Umbilical cord (tissue), 2 donors: ENCODE measurements at places on chromosomes 12 and 14. TPM values are rescaled to one million over a fixed set of nuclear protein-coding genes. Genes with fewer than 3 reads are reported as not detected.

The POP5 gene
- total RNA-seq, result 11.3 TPM

The TBC1D30 gene
- 14.7 TPM for total RNA-seq

- DNase-seq, result no peak
Observed at GRCh38 chr12:2664721-2665577, 129.8 kb upstream of the FKBP4 start.

GRCh38 chr12:46572644-46573346 is 200.2 kb upstream of the SLC38A2 start:
- no peak for DNase-seq

DNA sequence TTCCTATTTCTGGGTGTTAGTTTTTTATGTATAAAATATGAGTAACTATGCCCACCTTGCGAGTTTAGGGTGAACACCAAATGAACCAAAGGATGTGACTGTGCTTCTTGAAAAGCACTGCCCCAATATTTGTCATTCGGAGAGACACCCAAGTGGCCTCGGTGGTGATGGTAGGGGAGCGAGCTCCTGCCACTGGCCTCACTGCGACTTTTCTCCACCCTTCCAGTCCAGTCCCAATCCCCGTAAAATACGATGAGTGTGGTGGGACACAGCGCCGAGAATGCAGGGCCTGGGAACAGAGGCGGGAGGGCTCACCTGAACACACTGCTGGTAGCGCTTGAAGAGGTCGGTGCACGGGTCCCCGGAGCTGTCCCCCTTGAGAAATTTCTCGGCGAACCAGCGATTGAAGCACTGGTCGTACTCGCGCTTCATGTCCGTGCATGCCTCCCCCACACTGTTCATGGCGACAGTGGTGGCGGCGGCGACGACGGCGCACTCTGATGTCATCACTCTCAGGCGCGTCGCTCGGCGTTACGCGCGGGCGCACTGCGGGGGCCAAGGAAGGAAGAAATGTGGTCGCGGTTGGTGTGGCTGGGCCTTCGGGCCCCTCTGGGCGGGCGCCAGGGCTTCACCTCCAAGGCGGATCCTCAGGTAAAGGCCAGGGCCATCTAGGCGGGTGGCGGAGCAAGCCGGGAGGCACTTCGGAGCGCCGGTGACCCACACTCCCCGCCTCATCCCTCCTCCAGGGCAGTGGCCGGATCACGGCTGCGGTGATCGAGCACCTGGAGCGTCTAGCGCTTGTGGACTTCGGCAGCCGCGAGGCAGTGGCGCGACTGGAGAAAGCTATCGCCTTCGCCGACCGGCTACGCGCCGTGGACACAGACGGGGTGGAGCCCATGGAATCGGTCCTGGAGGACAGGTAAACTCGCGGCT is at the start of the genes GATC and TRIAP1:
TSS of gene GATC (plus strand) at position 534 of the 933 bp plus-strand sequence. CDS start at position 571, 37 bp downstream.
TSS of gene TRIAP1 (minus strand) at position 474 of the 933 bp plus-strand sequence. CDS start at position 462, 12 bp downstream.
- DNase-seq, result peak; percentile 85

The NTS gene
- not detected for total RNA-seq

DNA sequence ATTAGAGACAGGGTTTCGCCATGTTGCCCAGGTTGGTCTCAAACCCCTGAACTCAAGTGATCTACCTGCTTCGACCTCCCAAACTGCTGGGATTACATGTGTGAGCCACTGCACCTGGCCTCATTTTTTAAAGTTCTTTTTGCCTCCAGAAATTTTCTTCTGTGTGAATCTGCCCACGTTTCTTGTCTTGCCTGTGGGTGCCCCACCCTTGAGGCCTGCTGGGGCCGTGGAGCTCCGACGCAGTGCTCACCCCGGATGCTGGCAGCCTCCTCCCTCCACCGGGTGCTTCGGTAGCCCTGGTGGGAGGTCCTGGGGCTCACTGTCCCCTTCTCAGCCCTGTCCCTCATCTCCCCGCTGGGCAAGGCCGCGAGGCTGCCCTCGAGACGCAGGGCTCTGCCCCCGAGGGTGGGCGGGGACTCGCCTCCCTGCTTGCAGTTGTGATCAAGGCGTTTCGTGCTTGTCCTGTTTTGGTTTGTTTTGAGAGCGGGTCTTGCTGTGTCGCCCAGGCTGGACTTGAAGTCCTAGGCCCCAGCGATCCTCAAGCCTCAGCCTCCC is 19.5 kb upstream of the CRIP2 start:
- no peak for DNase-seq

DNA sequence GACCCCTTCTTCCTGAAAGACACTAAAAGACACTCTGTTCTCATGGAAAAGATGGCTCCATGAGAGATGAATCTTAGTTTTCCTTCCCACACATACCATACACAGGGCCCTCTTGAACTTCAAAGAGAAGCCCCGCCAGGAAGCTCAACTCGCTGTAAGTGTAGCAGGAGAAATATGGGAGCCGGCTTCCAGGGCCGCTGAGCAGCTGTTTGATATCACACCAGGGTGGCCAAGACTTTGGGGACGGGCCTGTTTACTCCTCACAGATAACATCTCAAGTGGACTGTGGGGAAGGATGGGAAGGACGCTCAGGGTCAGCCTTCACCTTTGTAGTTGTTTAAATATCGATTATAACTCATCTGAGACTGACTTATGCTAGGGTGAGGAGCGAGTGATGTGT is 235.5 kb upstream of the TBX3 start:
- DNase-seq, result no peak

GRCh38 chr14:105926373-105927095 is 400.2 kb downstream of the TMEM121 start:
- DNase-seq, result no peak

The SRRM4 gene
- 0.96 TPM for total RNA-seq

The RTL1 gene
- total RNA-seq, result 3.6 TPM

DNA sequence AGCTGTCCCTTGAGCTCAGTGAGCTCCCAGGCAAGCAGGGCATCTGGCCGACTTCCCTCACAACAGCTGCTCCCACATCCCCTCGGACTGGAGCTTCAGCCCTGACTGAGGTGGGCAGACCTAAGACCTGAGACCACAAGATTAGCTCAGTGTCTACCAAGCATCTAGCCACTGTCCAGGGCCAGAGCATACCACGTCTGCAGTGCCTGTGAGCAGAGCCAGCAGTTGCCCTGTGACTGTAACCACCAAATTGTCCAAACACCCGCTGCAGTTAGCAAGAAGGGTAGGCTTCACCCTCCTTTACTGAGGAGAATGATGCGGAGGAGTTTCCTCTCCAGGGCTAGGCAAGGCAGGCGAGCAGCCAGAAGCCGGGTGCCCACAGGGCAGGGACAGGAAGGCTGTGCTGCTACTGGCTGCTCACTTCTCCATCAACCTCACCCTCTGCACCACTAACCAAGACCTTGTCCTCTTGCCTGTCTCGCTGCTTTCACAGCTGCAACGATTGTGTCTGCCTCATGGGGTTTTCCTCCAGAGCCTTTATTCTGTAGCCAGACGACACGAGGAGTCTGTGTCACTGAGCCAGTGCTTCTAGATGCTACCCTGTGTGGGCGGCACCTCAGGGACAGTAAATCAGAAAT is 53.9 kb downstream of the ANAPC7 start:
- DNase-seq, result no peak

DNA sequence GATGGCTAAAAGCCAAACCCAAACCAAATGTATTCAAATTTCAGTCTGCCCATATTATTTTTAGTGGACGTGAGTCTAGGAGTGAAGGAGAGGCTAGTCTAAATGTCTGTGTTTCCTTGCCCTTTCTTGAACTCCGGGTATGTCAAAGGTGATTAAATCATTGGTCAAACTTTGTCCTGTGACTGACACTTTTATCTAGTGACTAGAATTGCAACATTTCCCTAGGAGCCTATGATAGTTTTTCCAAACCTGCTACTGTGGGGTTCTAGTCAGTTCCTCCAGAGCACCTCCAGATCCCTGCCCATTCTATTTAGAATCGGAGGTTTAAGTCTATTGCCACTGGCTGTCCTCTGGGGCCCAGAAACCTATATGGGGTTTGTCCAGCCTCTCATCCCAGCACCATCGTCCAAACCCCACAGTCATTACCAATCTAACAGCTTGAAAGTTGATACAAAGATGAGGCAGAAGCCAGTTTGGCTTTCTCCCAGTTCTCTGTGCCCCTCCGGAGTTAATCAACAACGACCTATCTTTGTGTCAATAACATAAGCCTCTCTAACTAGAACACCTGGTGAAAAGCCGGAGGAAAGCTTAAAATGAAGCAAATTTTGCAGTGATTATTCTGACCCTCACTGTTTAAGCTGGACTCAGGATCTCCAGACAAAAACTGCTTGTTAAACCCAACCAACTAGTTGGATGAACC is 306.7 kb downstream of the ZFP36L1 start:
- no peak for DNase-seq

The MYF5 gene
- 7.5 TPM for total RNA-seq

The PIWIL1 gene
- 1.4 TPM for total RNA-seq

DNA sequence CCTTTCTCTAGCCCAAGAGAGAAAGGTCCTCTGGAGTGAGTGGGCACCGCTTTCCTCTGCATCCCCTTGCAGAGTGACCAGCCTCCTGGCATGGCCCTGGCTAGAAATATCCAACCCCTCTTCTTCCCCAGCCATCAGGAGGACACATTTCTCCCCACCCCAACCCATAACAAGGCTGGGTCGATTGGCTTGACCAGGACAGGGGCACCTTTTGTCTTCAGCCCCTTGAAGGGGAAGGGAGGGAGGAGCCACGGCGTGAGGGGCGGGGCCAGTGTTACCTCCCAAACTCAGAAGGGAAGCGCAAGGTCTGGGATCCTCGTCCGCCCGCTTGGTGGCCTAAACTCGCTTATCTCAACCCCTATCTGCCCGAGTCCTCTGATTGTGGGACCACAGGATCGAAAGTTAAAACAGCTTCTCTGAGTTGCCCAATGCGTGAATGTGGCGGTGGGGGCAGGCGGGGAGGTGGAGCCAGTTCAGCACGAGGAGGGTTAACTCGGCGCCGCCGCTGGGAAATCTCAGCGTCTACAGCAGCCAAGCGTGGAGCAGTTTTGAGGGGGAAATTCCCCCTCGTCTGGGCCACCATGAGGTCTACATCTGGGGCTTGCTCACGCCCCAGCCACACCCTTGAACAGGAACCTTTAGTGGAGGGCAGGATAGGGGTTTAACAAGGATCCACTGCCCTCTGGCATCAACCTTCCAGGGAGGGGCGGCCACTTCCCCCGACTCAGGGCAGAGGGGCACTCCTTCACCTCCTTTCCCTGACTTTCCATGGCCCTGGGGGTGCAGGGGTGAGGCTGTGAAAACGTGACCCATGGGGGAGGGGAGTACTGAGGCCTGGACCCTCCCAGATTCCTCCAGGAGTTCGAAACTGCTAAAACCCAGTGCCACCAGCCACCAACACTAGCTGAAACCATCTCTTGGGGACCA is 795 bp downstream of the STAT6 start:
- DNase-seq, result peak; percentile 71

DNA sequence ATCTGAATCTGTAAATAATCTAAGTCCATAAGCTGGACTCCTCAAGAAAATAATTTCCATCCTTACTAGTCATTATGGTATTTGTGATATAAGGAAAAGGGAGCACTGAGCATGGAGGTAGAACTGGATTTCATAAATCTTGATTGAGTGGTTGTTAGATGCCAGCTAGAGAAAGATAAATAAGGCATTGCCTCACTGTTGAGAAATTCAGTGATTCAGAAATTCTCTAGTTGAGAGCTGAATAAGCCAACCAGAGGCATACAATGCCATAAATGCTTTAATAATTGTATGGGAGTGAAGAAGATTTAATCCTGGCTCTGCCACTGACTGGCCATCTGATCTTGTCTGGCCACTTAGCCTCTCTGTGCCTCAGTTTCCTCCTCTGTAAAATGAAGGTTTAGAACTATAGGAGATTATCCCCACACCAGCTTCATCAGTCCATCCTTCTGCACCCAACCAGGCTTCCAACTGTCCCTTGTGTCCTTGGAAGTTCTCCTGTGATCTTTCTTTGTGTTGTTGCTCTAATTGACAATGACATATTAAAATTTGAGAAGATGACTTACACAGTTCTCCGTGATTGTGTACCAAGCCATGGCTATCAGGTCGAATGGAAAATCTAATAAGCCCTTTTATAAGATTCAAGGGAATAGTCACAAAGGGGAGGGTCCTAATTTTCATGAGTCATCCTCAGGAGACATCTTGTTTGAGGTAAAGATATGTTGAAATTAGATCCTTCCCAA is 394.3 kb downstream of the EGLN3 start:
- DNase-seq, result peak; percentile 38

DNA sequence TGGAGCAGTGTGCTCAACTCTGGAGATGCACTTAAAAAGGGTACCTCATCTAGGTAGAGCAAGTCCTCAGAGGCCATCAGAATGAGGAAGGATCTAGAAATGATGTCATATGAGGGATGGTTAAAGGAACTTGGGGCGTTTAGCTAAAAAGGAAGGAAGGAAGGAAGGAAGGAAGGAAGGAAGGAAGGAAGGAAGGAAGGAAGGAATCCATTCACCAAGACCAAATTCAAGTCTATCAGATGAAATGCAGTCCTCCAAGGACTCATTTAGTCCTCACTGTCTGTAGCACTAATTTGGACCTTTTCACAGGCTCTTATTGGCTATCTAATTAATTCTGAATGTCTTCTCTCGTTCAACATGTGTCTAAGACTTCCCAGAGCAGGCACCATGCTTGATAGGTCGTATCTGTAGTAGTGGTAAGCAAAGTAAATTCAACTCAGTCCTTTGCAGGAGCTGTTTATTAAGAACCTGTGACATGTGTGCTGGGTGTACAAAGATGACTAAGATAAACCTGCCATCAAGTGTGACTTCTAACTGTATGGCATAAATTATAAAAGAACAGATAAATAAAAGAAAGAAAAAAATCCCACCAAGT is 63.5 kb downstream of the LLPH start:
- DNase-seq, result no peak

DNA sequence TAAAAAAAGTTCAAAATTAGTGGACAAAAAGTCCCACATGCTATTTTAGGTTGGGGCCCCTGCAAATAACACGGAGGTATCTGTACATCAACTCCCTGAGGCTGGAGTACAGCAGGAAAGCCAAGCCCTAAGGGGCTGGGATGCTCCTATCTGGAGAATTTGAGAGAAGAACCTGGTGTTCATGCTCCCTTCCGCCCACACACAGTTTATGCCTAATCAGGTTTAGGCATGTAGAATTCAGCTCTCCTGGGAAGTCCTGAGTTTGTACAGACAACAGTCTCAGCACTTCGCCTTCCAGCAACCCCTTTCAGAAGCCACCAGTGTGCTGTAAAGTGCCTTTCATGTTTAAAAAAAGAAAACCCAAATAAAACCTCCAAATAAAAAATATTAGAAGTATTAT is 237.3 kb upstream of the GRIP1 start:
- DNase-seq, result no peak

GRCh38 chr12:68290126-68290525 is 36.7 kb upstream of the IL22 start:
- DNase-seq, result no peak

- no peak for DNase-seq
Observed at GRCh38 chr14:102532204-102532658, 22.7 kb upstream of the ANKRD9 start.
